ENCODE measurements at places on chromosomes 1 and 21. TPM values are rescaled to one million over a fixed set of nuclear protein-coding genes. Genes with fewer than 3 reads are reported as not detected.

- no peak for DNase-seq
These were observed 6.6 kb upstream of the CCDC17 start for GRCh38 chr1:45630429-45630828.

- DNase-seq = no peak
These were observed 4.9 kb downstream of the CACHD1 start for GRCh38 chr1:64474665-64475439.

The CYP4X1 gene
- 24.3 TPM for total RNA-seq

The THEM5 gene
- not detected for total RNA-seq

GRCh38 chr1:154711416-154711815 is 103.4 kb upstream of the ADAR start:
- DNase-seq = no peak

- no peak for DNase-seq
These were observed 47.7 kb downstream of the CDC42BPA start for GRCh38 chr1:227270554-227270953.

The SPRR3 gene
- total RNA-seq = 0.45 TPM

- no peak for DNase-seq
These were observed 14.2 kb downstream of the SMIM12 start for GRCh38 chr1:34845131-34845901.

The NPPA gene
- 0.45 TPM for total RNA-seq

The PRAMEF17 gene
- total RNA-seq = not detected

GRCh38 chr1:186653312-186653711 is 26.9 kb downstream of the PTGS2 start:
- DNase-seq = no peak

- DNase-seq = no peak
These were observed 39.9 kb downstream of the IL6R start for GRCh38 chr1:154445040-154445472.

The SEMA6C gene
- 33.5 TPM for total RNA-seq

DNA sequence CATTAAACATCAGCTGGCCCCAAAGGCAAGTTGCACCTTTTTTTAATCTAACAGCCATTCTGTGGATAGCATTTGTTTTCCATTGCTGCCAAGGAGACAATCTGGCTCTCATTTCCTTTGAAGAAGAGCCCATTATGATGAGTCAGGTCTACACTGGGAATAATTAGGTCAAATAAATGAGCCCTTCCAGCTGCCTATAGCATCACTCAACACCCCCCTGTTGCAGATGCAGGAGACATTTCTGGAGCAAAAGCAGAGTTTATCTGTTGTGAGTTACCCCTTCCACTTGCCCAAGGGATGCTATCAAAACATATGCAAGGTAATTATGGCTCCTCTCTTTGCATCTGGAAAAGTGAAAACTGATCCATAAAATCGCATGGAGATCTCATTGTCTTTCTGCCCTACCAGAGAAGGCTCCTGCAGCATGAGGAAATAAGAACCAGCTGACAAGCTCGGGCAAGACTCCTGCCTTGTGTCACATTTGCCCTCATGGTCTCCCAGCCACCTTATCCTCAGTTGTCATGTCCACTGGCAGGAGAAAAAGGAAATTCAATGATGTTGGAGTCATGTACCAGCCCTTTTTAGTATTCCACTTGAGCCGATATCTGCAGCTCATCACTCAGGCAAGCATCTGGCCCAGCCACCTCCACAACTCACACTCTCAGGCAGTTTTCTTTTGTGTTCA is 135.9 kb downstream of the SLC30A10 start:
- no peak for DNase-seq

- no peak for DNase-seq
These were observed 7.9 kb upstream of the DISC1 start for GRCh38 chr1:231618609-231619256.

GRCh38 chr1:119483441-119484200 is 23.4 kb upstream of the HSD3B1 start:
- no peak for DNase-seq

All from sciatic nerve (tissue), 2 donors.